ENCODE measurements at places on chromosomes 2 and 18. TPM values are rescaled to one million over a fixed set of nuclear protein-coding genes. Genes with fewer than 3 reads are reported as not detected.

- DNase-seq, result no peak
Observed at GRCh38 chr18:55343396-55344073, 244.5 kb downstream of the TCF4 start.

DNA sequence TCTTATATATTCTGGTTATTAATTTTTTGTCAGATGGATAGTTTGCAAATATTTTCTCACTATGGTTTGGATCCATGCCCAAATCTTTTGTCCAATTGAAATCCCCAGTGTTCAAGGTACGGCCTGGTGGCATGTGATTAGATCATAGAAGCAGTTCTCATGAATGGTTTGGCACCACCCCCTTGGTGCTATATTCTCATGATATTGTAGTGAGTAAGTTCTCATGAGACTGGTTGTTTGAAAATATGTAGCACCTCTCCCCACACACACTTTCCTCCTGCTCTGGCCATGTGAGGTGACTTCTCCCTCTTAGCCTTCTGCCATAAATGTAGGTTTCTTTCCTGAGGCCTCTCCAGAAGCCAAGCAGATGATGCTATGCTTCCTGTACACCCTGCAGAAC, 107.7 kb upstream of the KYNU start:
- no peak for DNase-seq

The HOXD13 gene
- total RNA-seq, result 5.4 TPM

- no peak for DNase-seq
Observed at GRCh38 chr2:160652236-160652635, 158.6 kb upstream of the RBMS1 start.

The TMEM247 gene
- not detected for total RNA-seq

The CYP26B1 gene
- 5.4 TPM for total RNA-seq

GRCh38 chr2:69405306-69405705, 18.3 kb upstream of the GFPT1 start:
- no peak for DNase-seq

DNA sequence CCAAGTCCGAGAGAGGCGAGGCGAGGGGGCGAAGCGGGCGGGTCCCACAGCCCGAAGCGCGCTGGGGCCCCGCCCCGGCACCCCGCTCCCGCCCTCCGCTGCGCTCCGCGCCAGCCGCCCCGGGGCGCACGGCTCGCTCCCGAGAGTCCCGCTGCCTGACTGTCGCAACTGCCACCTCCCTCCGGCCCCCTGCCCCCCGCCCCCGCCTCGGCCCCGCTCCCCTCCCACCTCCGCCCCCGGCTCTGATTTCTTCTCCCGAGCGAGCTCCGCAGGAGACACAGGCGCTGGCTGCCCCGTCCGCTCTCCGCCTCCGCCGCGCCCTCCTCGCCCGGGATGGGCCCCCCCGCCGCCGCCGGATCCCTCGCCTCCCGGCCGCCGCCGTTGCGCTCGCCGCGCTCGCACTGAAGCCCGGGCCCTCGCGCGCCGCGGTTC, at the start of gene WNT6:
WNT6 (plus strand) TSS at position 250 of the 432 bp plus-strand sequence. CDS start 233 bp downstream, outside the sequence.
- peak; percentile 38 for DNase-seq

The SIX3 gene
- not detected for total RNA-seq

The RAB11FIP5 gene
- total RNA-seq, result 25.8 TPM

The SLC9A4 gene
- total RNA-seq, result not detected

GRCh38 chr2:118309257-118309945, 221.1 kb downstream of the INSIG2 start:
- no peak for DNase-seq

The DOK6 gene
- total RNA-seq, result 11.2 TPM

DNA sequence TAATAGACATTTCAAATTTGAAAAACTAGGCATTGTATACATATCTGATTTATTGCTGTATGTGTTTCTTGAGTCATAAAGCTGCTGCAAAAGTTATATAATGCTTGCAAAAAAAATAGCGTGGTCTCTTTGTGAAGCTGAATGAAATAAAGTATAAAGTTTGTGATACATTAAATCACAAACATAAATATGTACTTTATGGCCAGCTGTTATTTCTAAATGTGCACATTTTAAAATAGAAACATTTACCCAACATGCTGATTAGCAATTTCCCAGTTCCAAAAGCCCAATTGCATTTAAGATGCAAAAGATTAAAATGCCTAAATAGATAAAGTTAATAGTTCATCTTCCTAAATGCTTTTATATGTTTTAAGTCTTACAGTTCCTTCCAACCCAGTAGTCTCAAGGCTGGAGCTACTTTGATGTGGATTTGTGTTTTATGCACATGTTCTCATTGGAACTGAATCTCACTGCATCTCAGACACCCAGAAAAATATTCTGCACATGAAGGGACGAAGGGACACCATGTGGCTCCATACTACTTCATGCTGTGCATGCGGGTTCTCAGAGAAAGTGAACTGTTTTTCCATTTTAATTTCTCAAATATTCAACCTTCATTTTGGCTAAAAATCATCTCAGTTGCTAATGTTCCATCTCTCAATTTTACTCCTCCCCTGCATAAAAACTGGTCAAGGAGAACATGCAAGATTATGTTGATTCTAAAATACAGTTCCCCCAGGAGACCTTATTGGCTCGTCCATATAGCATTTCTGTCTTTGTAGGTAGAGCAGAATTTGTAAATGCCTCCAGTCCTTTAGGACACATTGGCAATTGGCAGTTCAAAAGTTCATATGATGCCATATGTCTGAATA, 304.6 kb downstream of the MTX2 start:
- no peak for DNase-seq

DNA sequence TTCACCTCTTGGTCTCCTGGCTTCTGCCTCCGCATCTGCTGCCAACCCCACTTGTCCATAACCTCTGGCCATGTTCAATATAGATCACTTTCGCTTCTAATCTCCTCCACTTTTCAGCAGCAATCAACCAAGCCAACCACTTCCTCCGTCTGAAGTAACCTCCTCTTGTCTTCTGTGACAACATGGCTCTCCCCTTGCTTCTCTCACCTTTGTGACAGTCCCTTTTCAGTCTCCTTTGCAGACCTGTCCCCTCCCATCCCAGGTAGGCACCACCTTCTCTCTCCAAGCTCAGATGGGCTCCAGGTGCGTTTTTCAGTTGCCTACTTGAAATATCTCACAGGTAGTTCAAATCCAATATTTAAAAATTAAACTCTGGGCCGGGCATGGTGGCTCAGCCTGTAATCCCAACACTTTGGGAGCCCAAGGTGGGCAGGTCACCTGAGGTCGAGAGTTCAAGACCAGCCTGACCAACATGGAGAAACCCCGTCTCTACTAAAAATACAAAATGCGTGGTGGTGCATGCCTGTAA, 4.7 kb upstream of the PSD4 start:
- DNase-seq, result no peak

DNA sequence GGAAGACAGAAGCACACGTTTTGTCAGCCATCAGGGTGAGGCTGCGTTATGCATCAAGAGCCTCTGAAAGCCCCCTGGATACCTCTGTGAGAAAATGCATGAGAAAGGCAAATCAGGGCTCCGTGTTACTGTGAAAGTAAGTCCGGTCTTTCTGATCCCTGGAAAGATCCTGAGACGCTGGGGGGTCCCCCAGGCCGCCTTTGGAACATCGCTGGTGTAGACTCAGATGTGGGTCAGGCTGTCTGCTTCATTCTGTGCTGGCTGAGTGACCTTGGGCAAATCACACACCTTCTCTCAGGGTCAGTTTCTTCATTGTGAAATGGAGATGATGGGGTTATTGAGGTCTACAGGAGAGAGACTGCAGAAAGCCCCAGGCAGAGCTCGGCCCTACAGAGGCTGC, 42.0 kb upstream of the HS6ST1 start:
- DNase-seq, result no peak

DNA sequence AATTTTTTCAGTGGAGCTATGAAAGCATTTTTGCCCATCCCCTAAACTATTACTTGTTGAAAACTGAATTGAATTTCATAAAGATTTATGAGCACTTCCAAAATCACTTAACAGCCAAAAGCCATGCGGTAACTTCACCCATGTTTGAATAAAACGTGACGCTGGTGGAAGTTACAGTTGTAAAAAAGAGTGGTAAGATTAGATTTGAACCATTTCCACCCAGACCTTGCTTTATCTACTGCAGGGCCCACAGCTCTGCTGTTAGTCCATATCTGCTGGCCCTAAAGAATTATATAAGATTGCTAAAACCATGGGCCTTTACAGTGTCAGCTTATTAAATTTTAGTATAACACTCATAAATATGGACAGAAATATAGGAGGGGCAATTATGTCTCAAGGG, 15.5 kb upstream of the ITGA4 start:
- no peak for DNase-seq

The SERPINB13 gene
- total RNA-seq, result not detected

The TRABD2A gene
- total RNA-seq, result 20.9 TPM

DNA sequence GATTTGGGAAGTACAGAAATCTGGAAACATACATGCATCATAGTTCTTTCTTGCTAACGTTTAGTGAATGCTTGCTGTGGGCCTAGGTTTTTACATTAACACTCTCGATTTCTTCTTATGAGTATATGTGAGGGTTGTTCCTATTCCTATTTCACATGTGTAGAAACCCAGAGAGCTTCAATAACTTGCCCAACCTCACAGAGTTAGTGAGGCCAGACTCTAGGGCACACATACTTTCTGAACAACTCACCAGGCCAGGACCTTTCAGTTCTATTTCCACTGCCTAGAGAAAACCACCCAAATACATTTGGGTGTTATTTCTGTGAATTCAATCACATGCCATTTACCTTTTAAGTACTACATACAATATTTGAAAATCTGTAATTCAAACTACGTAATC, 8.2 kb upstream of the KCTD1 start:
- DNase-seq, result no peak

The HOXD8 gene
- total RNA-seq, result 13.4 TPM

The KHK gene
- total RNA-seq, result 1.8 TPM

- no peak for DNase-seq
Observed at GRCh38 chr2:198571393-198571792, 767.0 kb downstream of the PLCL1 start.

The LOXHD1 gene
- total RNA-seq, result not detected

DNA sequence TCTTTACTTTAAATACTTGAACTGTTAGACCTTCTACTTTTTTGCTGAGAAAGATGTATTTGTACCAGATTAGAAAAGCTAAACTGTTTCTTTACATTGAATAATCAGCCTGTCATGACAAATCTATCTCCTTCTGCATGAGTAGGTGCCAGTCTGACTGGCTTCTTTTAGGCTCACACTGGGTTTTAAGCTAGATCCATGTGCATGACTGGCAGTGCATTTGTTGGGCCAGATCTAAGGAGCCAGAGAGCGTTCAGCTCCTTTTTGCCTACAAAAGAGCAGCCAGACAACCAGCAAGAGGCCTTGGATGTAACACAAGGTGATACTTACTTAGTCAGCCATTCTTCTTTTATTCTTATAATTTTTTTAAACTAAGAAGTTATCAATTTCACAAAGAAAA, 82.0 kb upstream of the OTX1 start:
- no peak for DNase-seq

DNA sequence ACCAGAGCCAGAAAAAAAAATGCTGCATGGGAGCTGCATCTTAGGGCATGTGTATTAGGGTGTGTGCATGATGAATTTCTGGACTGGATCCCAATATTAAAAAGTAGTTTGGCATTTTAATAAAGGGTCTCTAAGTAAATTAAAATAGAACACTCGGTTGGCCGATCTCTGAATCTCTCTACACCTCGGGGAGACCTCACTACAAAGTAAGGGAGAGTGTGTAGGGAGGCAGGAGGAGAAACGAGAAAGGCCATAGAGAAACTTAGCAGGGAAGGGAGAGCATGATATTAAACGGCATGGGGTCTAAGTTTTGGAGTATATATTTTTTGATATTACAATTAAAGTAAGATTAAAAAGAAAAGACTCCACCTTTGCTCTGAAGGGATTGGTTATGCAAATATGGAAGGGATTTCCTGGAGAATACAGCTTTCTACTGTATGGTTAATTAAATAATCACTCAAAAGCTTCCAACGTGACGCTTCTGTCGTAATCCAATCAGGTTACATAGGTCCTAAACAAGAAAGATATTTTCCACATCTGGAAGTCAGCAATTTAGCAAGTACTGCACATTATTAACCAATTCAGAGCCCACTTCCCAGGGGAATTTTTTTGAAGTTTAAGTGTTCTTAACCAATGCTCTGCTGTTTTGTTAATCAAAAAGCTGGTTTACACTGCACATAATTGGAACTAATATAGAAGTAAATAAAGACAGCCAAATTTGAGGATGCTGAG, 1.0 kb upstream of the ZEB2 start:
- DNase-seq, result no peak

- DNase-seq, result no peak
Observed at GRCh38 chr2:128427413-128427755, 108.7 kb upstream of the HS6ST1 start.

DNA sequence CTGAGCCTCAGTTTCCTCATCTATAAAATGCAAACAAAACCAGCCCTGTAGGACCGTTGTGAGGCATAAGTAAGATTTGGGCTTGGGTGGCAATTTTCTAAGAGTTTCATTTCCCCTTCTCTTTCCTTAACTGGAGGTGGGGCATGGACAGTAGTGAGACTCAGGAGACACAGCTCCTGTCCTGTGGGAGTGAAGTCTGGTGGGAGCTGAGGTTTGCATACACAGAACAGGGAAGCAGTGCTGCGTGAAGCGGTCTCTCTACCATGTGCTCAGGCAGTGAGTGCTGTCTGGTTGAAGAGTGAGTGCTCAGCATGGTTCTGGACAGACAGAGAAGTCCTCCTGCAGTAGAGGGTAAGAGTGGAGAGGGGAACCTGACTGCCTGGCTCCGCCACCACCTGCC, 62.3 kb upstream of the MCFD2 start:
- DNase-seq, result no peak

The ORC4 gene
- total RNA-seq, result 15.9 TPM

- DNase-seq, result no peak
Observed at GRCh38 chr2:127624756-127625571, 21.0 kb upstream of the GPR17 start.

- DNase-seq, result no peak
Observed at GRCh38 chr2:86225581-86225980, 26.3 kb downstream of the MRPL35 start.

Data from MG63 (cell line).